ENCODE measurements at places on chromosomes 3 and 15.

GRCh38 chr3:169148448-169149348 lies 514.8 kb downstream of the MECOM start:
- H3K4me1 ChIP-seq, result peaks cover 9% of the 10 kb centered on the region
- no peak for DNase-seq
- no peak overlapping the region for H3K27ac ChIP-seq
- H3K4me3 ChIP-seq, result no peak overlapping the region
- H3K27me3 ChIP-seq, result peaks cover 5% of the 10 kb centered on the region

GRCh38 chr3:28850186-28850585 lies 430.7 kb upstream of the RBMS3 start:
- H3K36me3 ChIP-seq, result no peaks in the 10 kb centered on the region
- no peak for DNase-seq
- no peaks in the 10 kb centered on the region for H3K27me3 ChIP-seq
- no peaks in the 10 kb centered on the region for H3K4me1 ChIP-seq
- no peak overlapping the region for H3K4me3 ChIP-seq

DNA sequence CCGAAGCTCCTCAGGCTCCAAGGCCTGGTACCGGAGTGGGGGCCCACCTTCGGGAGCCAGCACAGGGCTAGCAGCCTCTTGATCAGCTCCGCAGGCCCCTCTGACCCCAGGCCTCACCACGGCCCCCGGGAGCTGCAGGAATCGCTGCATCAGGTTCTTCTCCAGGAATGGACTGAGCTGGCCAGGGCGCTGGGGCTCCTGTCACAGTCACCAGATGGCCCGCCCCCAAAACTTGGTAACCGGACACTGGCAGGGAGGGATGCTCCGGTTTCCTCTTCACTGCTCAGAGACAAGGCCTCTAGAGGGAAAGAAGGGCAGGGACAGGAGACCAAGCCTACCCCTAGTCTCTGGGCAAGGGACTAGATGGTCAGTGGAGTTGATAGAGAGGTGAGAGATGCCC lies 9.9 kb downstream of the AP3B2 start:
- no peak overlapping the region for H3K27ac ChIP-seq
- H3K4me3 ChIP-seq, result no peak overlapping the region
- no peaks in the 10 kb centered on the region for H3K36me3 ChIP-seq
- no peaks in the 10 kb centered on the region for H3K27me3 ChIP-seq
- no peaks in the 10 kb centered on the region for H3K4me1 ChIP-seq
- no peak for DNase-seq

DNA sequence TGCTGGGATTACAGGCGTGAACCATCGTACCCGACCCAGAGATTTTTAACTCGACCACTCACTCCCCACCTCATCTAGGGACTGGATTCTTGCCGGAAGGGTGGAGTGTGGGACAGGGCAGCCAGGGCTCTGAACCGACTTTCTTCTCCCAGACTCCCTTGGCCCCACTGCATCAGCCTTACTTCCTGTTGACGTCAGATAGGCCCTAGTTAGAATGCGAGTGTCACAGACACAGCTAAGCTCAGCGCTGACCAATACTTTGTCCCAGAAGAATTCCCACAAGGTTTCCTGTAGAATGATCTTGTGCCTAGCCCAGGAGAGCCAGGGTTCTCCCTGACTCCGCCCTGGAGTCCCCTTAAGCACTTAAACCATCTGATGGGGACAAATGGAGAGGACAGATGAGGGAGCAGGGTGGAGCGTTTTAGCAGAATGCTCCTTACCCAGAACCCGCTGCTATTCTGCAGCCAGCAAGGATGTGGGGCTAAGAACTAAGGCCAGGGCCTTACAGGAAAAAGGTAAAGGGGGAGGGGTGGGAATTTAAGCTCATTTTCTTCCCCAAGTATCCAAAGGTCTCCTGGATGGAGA lies 5.8 kb upstream of the TUSC2 start:
- peaks cover 18% of the 10 kb centered on the region for H3K36me3 ChIP-seq
- H3K27me3 ChIP-seq, result no peaks in the 10 kb centered on the region
- no peak overlapping the region for H3K4me3 ChIP-seq

- DNase-seq, result no peak
- H3K4me3 ChIP-seq, result no peak overlapping the region
- H3K27ac ChIP-seq, result no peak overlapping the region
- no peaks in the 10 kb centered on the region for H3K36me3 ChIP-seq
Measured at GRCh38 chr3:29926378-29926777, 645.5 kb downstream of the RBMS3 start.

GRCh38 chr15:42494998-42495360 lies 455 bp upstream of the SNAP23 start:
- H3K36me3 ChIP-seq, result no peaks in the 10 kb centered on the region
- peak overlapping the region; percentile 79 for H3K27ac ChIP-seq
- no peaks in the 10 kb centered on the region for H3K27me3 ChIP-seq

DNA sequence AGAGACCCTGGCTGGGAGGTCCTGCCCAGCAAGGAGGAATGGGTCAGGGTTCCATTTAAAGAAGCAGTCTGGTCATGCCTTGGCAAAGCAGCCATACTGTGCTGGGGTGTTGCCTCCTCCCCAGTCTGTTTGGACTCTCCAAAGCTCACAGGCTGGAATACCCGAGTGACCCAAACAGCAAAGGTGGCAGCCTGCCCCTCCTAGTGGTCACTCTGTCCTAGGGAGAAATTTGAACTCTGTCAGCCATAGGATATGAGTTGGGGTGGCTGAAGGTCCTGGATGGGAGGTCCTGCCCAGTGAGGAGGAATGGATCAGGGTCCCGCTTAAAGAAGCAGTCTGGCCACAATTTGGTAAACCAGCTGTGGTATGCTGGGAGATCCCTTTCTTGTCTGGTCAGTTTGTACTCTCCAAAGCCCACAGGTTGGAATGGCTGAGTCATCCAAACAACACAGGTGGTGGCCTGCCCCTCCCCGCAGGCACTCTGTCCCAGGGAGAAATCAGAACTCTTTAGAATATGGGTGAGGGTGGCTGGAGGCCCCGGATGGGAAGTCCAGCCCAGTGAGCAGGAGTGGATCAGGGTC lies 45.0 kb downstream of the CCR1 start:
- H3K27me3 ChIP-seq, result no peaks in the 10 kb centered on the region
- H3K36me3 ChIP-seq, result no peaks in the 10 kb centered on the region
- no peak overlapping the region for H3K4me3 ChIP-seq
- H3K27ac ChIP-seq, result no peak overlapping the region
- no peak for DNase-seq
- H3K4me1 ChIP-seq, result no peaks in the 10 kb centered on the region

DNA sequence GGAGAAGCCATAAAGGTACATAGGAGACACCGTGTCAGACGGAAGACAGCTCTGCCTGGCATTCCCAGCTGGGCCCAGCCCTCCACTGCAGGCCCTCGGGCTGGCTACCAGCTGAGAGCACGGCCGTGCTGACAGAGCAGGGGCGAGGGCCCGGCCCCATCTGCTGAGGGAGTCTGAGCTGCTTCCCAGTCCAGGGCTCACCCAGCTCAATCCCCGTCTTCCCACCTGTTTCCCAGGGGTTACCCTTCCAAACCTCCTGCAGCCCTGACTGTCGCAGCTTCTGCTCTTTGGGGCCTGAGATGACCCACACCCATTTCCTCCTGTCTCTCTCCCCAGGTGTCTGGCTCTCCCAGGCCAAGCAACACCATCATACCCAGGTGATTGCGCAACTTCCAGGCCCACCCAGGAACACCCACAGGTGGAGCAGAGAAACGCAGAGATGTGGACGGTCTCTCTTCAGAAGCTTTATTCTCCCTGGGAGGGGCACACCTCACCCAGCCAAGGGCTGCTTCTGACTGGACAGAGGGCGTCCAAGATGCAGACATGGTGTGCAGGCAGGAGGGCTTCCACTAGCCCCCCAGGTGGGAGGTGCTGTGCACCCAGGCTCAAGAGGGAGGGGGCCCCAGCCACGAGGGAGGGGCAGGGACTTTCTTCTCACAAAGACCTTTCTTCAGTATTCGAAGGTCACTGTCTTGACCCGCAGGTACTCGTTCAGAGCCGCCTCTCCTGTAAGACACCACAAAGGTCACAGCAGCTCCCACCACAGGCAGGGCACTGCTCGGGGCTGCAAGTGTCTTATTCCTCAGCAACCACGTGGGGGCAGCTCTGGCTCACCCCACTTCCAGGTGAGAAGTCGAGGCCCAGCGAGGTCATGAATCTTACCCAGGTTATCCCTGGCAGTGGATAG lies 19.4 kb upstream of the SLC41A3 start:
- no peaks in the 10 kb centered on the region for H3K27me3 ChIP-seq
- DNase-seq, result no peak
- H3K4me1 ChIP-seq, result no peaks in the 10 kb centered on the region
- H3K36me3 ChIP-seq, result no peaks in the 10 kb centered on the region

GRCh38 chr3:13077431-13078162 lies 4.4 kb upstream of the IQSEC1 start:
- no peak overlapping the region for H3K4me3 ChIP-seq
- H3K27ac ChIP-seq, result no peak overlapping the region
- peaks cover 3% of the 10 kb centered on the region for H3K27me3 ChIP-seq
- H3K36me3 ChIP-seq, result no peaks in the 10 kb centered on the region
- no peak for DNase-seq
- H3K4me1 ChIP-seq, result peaks cover 2% of the 10 kb centered on the region

- H3K36me3 ChIP-seq, result no peaks in the 10 kb centered on the region
- no peaks in the 10 kb centered on the region for H3K4me1 ChIP-seq
- no peak overlapping the region for H3K4me3 ChIP-seq
- H3K27me3 ChIP-seq, result no peaks in the 10 kb centered on the region
Measured at GRCh38 chr3:65953301-65953812, 85.4 kb downstream of the MAGI1 start.

- no peaks in the 10 kb centered on the region for H3K36me3 ChIP-seq
- H3K27me3 ChIP-seq, result no peaks in the 10 kb centered on the region
- no peak overlapping the region for H3K27ac ChIP-seq
- no peaks in the 10 kb centered on the region for H3K4me1 ChIP-seq
Measured at GRCh38 chr15:100784493-100785180, 95.0 kb upstream of the ALDH1A3 start.

DNA sequence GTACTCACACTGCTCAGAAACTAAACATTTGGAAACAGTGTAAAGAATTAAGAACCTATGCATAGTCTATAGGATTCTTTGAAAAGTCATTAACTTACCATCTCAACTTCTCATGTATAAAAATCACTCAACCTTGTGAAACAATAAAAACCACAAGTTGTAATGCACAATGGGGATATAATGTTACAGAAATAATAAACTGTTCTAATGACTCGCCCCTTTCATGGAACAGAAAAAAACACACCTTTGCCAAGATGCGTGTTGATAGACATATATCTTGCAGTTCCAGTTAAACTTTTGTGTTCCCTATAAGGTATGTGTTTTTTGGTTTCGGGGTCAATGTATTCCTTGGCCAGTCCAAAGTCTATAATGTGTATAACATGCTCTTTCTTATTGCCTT lies 50.8 kb upstream of the PPIB start:
- no peaks in the 10 kb centered on the region for H3K27me3 ChIP-seq
- no peaks in the 10 kb centered on the region for H3K4me1 ChIP-seq
- DNase-seq, result no peak
- H3K36me3 ChIP-seq, result peaks cover 23% of the 10 kb centered on the region
- H3K4me3 ChIP-seq, result no peak overlapping the region
- no peak overlapping the region for H3K27ac ChIP-seq

GRCh38 chr3:127524296-127524896 lies 66.1 kb downstream of the TPRA1 start:
- no peak for DNase-seq
- H3K36me3 ChIP-seq, result no peaks in the 10 kb centered on the region
- H3K4me3 ChIP-seq, result no peak overlapping the region
- H3K4me1 ChIP-seq, result no peaks in the 10 kb centered on the region
- H3K27me3 ChIP-seq, result no peaks in the 10 kb centered on the region
